ENCODE measurements at places on chromosomes 5 and 9.

GRCh38 chr5:98004463-98004862, 769.0 kb upstream of the RGMB start:
- no peak for DNase-seq

- peak; percentile 52 for DNase-seq
Measured at GRCh38 chr9:92138157-92138959, 23.1 kb upstream of the SPTLC1 start.

GRCh38 chr9:124661271-124661670, 109.8 kb downstream of the NR6A1 start:
- no peak for DNase-seq

DNA sequence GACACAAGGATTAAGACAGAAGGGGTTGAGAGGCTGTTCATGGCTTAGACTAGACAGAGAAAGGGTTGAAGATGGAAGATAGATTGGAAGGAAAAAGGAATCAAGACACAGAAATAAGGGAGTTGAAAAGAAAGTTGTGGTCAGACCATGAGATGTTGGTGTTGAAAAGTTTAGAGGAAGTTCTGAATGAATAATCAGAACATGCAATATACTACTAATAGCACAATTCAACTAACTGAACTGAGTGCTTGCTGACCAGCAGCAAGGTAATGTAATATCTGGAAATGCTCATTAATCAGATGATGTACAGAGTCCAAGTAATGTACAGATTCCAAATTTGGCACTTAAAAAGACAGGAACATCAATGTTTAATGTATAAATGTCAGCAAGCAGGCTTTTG, 10.6 kb upstream of the NNT start:
- DNase-seq, result no peak

DNA sequence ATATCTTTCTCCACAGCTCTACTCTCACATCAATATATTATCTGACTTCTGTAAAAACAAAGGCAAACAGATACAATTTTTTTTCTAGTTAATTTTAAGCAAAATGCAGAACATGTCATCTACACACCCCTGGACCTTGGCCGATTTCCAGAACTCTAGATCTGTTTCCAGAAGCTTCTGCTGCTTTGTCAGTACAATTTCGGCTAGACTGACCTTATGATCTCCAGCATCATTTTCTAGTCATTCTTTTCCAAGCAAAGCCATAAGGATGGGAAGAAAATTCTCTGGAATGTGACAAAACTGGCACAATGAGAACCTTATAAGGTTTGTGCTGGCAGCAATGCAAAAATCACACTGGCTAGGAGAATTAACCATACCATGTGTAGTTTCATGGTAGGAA, 132.8 kb upstream of the MPDZ start:
- no peak for DNase-seq
